ENCODE measurements at places on chromosomes 11 and 22.
A peak's percentile ranks its signal among the peaks of the same experiment; 100 is the strongest.

DNA sequence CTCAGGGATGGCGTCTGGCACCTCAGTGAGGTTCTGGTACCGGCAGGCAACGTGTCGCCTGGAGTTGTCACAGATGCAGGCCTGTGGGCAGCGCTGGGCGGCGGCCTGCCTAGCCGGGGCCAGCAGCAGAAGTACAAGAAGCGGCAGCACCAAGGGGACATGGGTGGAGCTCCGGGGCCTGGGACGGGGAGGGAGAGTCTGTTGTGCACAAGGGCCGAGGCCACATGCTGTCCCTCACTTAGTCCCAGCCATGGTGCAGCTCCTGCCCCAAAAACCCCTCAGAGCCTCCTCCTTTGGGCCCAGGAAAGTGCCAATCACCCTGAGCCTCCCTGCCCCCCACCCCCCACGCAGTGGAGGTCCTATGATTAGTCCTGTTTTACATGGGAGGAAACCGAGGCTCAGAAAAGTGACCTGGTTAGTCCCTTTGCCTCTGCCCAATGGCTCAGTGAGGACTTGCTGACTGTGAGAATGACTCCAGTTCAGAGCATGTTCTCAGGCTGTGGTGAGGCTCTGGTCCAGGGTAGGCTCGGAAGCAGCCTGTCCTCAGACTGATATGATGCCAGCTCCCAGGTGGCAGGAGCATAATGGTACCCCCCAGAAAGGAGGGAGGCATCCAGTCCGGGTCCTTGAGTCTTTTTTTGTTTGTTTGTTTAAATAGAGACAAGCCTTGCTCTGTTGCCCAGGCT, 1.1 kb downstream of the CHADL start:
- DNase-seq: no peak

GRCh38 chr11:45726493-45727054, 61.2 kb upstream of the CHST1 start:
- DNase-seq: no peak

GRCh38 chr22:46879083-46879482, 116.6 kb downstream of the TBC1D22A start:
- DNase-seq: no peak

GRCh38 chr11:129976328-129976727, 26.3 kb downstream of the PRDM10 start:
- DNase-seq: no peak

GRCh38 chr11:118928870-118929500, 3.3 kb upstream of the BCL9L start:
- DNase-seq: peak; percentile 65

GRCh38 chr11:117879516-117880480, 3.3 kb upstream of the FXYD6 start:
- no peak for DNase-seq

- no peak for DNase-seq
These were observed 69.8 kb upstream of the TNRC6B start for GRCh38 chr22:40107851-40108378.

Data from NCI-H510A treated with DMSO at 0.1 percent for 48 hours (cell line).